CD4-positive, alpha-beta T cell treated with Interleukin-1 beta for 1 hour (primary cell): ENCODE measurements at places on chromosomes 6 and 20.

GRCh38 chr20:64044484-64045247 is 4.8 kb downstream of the SOX18 start:
- DNase-seq, result no peak

DNA sequence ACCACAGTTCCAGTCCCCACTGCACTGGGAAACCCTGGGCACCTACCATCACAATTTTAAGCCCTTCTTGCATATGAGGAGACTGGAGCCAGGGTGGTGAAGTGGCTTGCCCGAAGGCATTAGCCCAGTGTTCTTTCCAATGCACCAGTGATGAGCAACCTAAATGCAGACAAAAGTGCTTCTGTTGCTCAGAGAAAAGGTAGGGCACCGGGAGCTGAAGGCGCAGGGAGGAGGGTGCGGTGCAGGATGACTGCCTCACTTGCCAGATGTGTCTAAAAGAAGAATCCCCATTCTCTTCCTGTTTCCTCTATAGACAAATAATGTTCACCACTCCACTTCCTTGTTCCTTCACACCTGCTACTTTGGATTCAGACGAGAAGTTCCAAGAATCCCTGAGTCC is 86.5 kb downstream of the QRSL1 start:
- no peak for DNase-seq

DNA sequence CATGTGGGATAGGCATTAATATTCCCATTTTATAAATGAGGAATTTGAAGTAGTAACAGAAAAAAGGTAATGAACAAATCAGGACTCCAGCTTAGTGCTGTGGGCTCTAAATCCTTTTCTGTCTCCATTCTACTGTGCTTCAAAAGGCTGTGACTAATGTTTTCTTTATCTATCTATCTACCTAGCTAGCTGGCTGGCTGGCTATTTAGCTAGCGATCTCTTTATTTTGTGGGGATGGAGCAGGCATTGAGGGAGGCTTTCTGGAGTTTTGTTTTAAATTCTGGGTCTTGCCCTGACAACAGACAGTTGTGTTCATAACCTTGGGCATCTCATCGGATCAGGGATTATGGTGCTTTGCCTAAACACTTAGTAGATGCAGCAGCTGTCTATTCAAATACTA is 139.2 kb downstream of the SOX4 start:
- no peak for DNase-seq

DNA sequence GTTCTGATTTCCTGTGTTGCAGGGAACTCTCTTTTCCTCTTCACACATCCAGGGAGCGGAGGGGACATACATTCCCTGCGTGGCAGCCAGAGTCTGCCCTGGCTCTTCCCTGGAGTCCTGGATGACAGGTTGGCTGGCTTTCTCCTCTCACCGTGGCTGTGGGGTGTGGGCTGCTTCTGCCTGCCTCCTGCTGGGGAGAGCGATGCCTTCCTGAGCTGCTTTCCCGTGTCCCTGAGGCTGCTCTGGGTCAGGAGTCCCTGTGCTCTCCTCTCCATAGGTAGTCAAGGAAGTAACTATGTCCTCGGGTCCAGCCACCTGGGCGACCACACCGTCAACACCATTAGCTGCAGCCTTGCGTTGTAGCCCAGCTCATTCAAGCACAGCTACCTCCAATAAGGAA is 451.7 kb downstream of the QKI start:
- no peak for DNase-seq

DNA sequence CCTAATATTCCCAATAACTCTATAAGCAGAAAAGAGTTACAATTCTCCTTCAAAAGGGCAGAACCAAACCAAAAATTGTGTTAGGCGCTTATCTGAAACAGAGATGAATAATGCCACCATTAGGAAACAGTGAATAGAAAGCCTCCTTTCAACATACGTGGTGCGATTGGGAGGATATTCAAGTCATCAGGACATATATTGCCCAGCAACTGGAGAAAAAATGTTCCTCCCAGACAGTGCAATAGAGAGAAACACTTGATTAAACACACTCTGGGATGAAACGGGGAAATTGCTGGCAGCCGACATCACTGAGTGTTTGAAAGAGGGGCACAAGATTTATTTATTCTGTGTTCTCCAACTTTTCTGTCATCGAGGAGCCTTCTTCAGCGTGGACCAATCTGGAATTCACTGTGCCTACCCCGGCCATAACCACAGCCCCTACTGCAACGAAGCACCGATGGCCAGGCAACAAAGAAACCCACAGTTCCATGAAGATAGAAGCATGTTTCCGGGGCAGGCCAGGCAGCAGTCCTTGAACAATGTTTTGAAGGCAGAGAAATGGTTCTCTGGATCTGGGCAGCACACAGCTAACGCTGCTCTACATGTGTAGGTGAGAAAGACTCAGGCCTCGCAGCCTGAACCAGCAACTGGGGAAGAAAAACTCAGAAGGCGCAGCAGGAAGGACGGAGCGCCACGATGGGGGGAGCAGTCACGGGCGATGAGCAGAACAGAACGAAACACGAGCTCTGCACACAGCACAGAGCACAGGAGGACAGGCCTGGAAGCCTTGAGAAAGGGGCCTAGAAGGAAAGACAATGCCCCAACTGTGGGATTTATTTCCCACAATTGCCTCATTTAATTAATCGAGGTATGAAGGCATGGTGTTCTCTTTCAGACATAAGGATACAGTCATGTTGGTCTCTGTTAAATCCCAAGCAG is 234.2 kb upstream of the FOXQ1 start:
- DNase-seq, result no peak

GRCh38 chr20:57594092-57594951 is 25.9 kb downstream of the ZBP1 start:
- peak; percentile 39 for DNase-seq

DNA sequence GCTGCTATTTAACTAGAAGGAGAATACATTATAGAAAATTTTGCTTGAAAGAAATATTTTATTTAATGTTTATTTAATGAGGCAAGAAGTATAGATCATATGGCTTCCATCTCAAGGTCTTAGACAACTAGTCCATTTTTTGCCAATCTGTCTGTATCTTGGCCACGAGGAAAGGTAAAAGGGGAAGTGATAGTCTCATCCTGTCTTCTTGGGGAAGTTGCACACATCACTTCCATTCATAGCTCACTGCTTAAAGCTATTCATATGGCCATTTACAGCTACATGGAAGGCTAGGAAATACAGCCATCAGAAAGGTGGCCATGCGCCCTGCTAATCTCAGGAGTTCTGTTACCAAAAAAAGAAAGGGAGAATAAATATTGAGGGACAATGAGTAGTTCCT is 50.8 kb downstream of the METTL24 start:
- DNase-seq, result no peak

DNA sequence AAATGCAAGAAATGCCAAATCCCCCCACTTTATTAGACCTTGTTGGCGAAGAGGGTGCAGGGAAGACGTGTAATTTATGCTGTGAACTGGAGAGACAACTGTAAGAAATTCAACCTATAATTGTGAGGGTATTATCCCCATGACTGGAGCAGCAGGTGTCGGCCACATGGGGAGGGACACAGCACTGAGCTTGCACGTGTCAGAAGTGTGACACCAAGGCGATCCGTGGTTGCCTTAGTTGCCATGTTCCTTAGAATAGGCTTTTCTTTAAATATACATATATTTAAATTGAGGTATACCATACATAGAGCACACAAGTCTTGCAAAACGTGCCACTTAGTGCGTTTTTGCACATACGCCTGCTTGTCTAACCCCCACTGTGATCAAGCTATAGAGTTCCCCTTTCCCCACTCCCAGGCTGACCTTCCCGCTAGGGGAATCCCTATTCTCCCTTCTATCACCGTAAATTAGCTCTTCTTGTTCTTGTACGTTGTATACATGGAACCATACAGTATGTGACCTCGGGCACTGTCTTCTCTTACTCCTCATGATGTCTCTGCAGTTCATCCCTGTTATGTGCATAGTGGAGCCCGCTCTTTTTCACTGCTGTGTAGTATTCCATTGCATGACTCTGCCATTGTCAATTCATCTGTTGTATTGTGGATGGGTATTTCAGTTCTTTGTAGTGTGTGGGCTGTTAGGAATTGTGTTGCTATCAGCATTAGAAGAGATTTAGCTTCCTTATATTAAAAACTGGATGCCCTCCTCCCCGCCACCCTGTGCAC is 81.6 kb upstream of the PMEPA1 start:
- DNase-seq, result no peak

DNA sequence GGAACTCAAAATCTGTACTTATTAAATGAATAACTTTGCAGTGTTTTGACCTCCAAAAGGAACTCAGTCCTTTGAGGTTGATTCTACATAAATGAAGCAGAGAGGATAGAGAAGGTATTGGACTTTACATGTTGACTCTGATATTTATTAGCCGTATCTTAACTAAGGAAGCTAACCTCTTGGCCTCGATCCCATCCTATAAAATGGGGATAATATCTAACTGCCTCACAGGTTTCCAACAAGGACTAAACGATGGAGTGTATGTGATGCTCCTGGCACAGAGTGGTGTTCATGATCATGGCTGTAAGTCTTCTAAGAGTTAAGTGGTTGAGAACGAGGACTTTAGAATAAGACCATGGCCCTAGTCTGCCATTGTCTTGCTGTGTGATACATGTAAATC is 24.2 kb upstream of the MAP3K4 start:
- DNase-seq, result no peak

DNA sequence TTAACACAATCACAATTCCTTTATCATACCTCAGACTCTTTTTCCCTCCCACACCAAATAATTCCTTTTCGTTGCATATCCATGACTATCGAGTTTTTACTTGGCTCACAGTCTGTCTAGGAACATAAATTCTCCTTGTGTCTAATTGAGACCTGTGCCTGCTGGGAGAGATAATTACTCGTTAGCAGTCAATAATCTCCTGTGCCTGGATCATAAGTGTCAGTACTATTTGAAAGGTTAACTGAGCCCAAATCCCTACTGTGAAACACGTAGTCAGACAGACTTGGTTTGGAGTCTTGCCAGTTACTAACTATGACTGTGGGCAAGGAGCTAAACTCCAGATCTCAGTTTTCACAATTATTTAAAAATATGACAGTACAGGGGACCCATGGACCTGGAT is 5.7 kb upstream of the CTNNBL1 start:
- DNase-seq, result no peak

DNA sequence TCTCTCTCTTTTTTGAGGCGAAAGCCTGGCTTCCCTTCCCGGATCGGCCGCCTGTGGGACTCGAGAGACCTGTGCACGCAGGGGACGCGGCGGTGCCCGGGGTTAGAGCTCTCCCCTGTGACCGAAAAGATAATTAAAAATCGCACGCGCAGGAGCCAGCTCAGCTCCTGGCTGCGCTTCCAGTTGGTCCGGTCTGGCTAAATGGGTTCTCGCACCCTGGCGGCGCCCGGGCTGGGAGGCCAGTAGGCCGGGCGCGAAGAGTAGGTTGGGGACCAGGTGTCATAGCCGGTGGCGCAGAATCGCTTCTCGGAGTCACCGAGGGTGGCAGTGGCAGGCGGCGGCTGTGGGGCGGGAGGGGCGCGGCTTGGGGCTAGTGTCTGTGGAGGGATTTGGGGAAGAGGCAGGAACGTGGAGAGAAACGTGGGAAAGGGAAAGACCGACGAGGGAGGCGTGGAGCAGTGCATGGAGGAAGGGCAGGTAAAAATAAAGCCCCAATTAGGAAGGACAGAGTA is 41.9 kb upstream of the SUPT3H start:
- peak; percentile 60 for DNase-seq

DNA sequence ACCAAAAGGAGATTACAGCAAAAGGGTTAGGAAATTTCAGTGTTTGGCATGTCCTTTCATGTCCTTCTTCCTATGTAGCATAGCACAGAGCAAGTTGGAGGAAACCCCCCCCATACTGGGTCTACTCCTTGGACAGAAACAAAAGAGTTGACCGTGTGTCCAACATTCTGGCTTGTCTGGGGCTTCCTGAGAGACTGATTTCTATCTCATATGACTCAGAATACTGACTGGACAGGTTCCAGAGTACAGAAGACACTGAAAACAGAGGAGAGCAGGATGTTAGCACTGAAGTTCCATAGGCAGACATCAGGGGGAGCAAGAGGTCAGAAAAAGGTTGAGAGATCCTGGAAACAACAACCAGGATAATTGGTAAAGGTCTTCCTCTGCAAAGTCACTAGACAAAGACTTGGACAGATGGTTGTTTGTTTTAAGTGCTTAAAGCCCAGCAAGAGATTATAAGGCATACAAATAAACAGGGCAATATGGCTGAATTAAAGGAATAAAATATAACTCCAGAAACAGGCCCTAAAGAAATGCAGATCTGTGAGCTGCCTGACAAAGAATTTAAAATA is 48.4 kb downstream of the USP49 start:
- DNase-seq, result peak; percentile 30

GRCh38 chr6:139679516-139680179 is 305.2 kb upstream of the CITED2 start:
- DNase-seq, result no peak

- DNase-seq, result no peak
These were observed 12.7 kb upstream of the STK35 start for GRCh38 chr20:2088891-2089290.
